Activated CD4-positive, alpha-beta T cell treated with anti-CD3 and anti-CD28 coated beads, Interleukin-2, amount 50 U/mL, for 4 hours (primary cell): ENCODE measurements at places on chromosomes 3 and 15.
A peak's percentile ranks its signal among the peaks of the same experiment; 100 is the strongest.

- DNase-seq = no peak
These were observed 9.0 kb upstream of the BTLA start for GRCh38 chr3:112508261-112508660.

- DNase-seq = no peak
These were observed 376.4 kb downstream of the CTNNB1 start for GRCh38 chr3:41575724-41576123.

DNA sequence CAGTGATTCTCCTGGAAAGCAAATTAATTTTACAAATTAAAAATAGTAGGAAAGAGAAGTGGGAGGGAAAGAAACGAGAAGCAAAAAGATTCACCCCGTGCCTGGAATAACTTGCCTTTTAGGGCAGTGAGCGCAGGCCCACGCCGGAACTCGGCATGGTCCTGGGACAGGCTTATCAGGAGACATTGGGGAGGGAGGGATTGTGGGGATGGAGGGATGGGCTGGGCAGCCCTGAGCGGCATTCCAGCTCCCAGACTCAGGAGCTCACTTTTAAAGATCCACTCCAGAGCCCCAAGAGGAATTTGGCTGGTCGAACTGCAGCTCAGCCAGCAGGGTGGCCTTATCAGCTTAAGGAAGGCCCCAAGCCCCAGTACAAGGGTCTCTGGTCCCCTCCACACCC lies 117.9 kb downstream of the ADCY5 start:
- DNase-seq = no peak

DNA sequence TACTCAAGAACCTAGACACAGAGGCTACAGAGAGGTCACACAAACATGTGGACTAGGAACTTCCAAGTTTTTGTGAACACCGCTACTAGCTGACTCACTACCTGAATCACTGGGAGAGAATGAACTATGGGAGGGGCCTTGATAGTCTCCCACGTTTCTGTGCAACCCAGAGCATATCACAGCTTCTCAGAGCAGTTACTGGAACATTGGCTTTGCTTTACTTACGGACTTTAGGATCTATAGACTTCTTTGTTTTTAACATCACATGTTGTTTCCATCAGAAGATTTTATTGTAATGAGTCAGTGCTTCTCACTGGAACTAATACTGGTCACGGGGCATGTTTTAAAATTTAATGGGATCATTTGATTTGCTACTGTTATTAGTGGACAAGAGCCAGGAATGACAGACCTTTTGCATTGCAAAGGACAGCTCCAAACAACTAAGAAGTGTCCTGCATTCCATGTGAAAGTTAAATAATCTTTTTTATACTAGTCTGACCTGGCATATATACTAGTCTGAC lies 35.6 kb downstream of the RTP4 start:
- no peak for DNase-seq

DNA sequence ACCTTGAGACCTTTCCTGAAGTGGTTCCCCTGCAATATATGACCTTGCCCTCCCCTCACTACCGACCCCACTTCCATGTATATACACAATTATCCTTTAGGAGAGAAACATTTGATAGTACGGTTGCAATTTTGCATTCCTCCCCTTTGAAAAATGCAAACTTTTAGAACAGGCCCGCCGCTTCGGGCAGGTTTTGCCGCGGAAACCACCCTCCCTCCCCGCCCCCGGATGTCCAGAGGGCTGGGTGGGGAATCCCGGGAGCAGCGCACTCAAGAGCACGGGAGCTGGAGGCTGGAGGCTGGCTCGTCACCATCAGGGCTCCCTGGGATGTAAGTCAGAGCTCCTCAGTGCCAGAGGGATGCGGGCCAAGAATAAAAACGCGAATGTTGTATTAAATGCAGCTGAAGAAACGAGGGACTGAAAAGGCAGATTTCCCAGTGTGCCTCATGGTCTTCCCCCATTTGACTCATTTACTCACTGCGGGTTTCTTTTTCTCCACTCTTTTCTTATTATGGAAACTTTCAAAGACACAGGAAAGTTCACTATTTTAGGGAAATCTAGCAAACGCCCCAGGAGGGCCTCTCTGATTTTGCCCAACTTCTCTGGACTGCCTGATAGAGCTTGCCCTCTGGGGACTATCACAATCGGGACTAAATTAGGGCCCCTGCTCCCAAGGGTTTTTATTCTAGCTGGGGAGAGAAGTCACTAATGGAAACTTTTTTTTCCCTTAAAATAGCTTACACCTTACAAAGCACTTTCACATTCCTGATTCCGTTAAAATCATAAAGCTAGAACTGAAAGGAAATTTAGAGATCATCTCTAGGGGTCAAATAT lies 2.9 kb upstream of the USP3 start:
- DNase-seq = no peak

DNA sequence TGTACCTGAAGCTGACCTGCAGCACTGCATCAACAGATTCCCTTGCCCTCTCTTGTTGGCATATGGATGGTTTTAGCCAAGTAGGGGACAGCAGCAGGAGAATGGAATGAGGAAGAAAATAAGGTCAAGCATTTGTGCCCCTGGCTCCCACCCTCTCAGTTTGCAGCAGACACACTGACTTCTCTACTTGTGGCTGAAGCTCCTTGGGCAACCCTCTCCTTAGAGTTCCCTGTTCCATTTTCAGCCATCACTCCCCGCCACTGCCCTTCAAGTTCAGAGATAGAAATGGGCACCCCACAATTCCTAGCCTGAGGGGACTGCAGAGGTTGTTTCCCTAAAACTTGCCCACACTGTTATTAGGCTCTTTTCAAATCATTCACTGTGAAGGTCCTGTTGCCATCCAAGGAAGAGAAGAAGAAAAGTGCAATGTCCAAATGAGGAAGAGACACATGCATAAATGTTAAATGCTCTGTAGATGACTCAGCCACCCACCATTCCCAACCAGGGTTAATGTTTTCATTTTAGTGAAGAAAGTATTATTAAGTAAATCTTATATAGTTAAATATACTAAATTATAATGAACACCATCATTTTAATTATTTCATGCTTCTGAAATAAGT lies 295.9 kb upstream of the UBE2E2 start:
- DNase-seq = no peak

DNA sequence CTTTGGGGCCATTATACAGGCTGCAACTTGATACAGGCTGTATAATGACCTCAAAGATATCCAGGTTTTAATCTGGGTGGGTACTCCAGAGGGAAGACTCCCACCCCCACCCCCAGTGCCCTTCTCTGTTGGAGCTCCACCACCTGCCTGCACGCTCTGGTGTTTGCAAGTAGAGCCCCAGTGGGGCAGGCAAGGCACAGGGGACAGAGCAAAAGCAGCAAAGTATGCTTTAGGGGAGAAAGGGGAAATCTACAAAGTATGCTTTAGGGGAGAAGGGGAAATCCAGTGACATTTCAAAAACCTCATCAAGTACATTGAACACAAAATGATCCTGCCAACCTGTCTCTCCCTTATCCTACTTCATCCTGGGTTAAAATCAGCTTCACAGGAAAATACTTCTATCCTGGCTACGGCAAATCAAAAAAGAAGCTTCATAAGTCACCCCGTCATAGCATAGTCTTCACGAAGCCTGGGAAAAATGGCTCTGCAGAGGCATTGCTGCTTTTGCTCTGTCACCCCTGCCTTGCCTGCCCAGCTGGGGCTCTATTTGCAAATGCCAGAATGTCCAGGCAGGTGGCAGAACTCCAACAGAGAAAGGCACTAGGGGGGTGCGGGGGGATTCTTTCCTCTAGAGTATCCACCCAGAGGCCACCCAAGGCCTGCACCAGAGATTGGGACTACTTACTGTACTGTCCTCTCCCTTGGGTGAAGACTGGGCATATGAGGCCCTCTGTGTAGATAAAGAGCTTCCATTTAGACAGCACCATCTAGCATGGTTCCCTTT lies 60.9 kb upstream of the ATP11B start:
- DNase-seq = no peak

DNA sequence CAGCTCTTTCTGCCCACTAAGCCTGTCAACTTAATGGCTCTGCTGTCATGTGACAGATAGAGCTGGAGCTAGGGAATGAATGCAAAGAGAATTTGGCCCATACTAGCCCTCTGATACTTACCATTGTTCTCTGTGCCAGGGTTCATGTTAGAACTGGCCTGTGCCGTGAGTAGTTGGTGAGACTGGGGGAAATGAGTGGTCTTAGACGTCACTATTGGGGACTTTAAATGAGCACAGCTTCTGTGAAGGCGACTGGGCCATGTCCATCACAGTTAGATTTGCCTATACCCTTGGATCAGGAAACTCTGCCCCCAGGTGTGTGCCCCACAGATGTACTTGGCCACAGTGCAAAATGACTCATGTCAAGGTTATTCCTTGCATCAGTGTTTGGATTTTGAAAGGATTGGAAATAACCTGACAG lies 124.9 kb downstream of the PTPRG start:
- DNase-seq = no peak

DNA sequence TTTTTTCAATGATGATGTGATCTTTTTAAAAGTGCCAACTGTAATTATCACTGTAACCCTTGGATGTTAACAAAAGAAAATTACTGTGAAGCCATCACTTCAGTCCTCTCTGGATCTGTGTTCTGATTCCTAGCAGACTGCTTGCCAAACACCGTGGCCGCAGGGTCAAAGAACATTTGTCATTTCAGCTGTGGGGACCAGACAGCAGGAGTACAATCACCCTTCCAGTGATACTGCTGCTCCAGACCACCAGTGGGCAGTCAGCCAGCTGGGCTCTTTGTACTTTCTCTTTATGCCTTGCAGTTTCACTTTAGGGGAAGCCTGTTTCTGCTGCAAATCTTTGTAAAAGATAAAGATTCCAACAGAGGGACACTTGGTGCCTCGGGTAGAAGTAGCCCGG lies 770.0 kb downstream of the GRM7 start:
- DNase-seq = no peak

- DNase-seq = no peak
These were observed 5.1 kb downstream of the BFSP2 start for GRCh38 chr3:133404920-133405319.

- no peak for DNase-seq
These were observed 47.9 kb upstream of the SAMMSON start for GRCh38 chr3:69951616-69952015.

- no peak for DNase-seq
These were observed 455.0 kb downstream of the EPHA3 start for GRCh38 chr3:89562373-89562772.

DNA sequence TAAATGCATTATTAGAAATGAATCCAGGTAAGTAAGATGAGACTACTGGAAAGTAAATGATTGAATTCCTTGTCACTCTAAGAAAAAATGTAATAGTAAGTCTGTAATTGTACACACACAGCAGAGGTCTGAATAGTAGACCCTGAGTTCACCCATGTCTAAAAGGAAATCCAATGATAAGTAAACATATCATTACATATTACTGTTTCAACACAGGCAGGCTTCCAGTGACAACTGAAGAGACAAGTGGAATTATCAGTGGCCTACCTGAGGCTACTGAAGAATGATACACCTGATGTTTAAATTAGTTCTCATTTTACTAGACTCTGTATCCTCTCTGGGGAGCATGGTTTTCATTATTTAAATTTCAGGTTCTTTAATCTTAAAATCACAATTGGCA lies 6.2 kb upstream of the CCNL1 start:
- no peak for DNase-seq

GRCh38 chr3:46959161-46959511 lies 17.4 kb downstream of the CCDC12 start:
- DNase-seq = peak; percentile 50

GRCh38 chr3:141212555-141212954 lies 19.1 kb upstream of the PXYLP1 start:
- no peak for DNase-seq

- DNase-seq = no peak
These were observed 223.5 kb upstream of the PROK2 start for GRCh38 chr3:72008226-72008996.

DNA sequence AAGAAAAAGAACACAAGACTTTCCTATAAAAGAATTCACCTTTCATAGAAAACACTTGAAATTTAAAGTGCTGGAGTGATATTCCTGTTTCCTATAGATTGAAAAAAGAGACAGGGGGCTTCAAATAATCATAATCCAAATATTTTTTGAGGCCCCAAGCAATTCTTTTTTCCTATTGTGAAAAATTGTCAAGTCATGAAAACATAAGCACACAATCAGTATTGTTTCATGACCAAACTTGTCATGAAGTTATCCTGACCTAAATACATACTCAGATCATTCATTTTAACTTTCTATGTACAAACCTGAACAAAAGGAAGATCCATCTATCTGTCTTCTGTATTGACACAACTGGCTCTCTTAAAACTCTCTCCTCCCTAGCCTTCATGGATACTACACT lies 57.9 kb downstream of the AGTR1 start:
- no peak for DNase-seq

DNA sequence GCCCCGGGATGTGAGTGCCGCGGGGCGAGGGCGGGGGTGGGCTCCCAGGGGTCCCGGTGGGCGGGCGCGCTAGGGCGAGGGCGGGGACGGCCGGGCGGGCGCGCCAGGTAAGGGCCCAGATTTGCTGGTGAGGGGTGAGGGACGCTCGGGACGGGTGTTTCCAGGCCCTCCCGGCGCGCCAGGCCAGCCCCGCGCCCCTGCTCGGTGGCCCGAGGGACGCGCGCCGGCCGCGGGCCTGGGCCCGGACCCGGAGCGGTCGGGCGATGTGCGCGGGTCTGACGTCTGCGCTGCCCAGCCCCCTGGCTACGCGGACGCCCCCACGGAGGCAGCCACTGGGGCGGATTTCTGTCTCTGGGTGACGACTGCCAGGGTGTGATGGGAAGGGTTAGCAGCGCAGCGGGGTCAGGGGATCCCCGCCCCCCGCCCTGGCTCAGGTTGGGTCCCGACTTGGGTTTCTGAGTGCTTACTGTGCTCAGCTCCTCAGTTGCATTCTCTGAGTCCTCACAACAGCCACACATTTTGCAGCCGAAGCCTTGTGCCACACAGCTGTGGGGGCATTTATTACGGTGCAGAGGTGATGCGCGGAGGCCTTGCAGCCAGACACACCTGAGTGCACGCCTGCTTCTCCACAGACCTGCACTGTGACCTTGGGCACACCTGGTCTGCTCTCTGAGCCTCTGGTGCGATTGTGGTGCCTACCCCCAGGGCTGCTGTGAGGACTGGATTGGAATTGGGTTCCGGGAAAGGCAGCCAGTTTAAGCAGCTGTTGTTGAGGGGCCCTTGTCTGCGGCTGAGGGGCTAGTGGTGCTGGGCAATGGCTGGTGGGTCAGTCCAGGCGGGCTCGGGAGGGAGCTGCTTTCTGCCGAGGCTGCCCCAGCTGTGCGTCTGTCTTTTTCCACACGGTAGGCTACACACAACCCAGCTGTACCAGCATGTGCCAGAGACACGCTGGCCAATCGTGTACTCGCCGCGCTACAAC lies 523 bp downstream of the HDAC11 start:
- DNase-seq = peak; percentile 23

- DNase-seq = no peak
These were observed 306.1 kb upstream of the COL8A1 start for GRCh38 chr3:99332276-99332675.

GRCh38 chr3:138856799-138857198 lies 22.1 kb upstream of the PIK3CB start:
- no peak for DNase-seq

GRCh38 chr3:100437721-100438622 lies 36.6 kb downstream of the LNP1 start:
- DNase-seq = no peak

GRCh38 chr3:191440532-191440931 lies 20.4 kb upstream of the PYDC2 start:
- no peak for DNase-seq
